ENCODE measurements at places on chromosomes 12 and 14.

DNA sequence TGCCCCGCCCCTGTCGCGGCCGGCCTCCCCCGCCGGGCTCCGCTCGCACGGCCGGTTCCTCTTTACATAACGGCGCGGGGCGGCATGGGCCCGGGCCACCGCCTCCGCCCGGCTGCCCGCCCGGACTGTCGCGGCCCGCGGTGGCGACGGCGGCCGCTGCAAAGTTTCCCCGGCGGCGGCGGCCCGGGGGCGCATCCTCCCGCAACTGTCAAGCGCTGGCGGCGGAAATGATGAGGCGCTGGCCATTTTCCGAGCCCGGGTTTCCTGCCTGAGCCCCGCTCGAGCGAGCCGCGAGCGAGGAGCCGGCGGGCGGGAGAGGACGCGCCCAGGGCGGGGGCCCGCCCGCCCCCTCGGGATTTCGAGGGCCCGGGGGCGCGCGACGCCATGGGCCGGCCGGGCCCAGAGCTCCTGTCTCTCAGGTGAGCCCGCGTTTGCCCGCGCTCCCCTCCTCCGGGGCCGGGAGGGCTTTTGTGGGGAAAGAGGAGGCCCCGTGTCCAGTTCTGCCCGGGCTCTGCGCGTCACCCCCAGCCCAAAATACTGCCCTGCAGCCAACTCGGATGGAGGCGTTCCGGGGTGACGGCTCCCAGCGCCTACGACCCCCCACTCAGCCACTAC is at the start of gene SH2B3:
SH2B3 (plus strand) TSS at position 65 of the 615 bp plus-strand sequence. CDS start 12,223 bp downstream, outside the sequence.
- no peak for DNase-seq

GRCh38 chr12:100860611-100861010 is 66.0 kb downstream of the ANO4 start:
- DNase-seq, result no peak

GRCh38 chr12:122081697-122082221 is 3.2 kb downstream of the MLXIP start:
- DNase-seq, result no peak

GRCh38 chr12:95673576-95673975 is 117.0 kb downstream of the NTN4 start:
- DNase-seq, result no peak

GRCh38 chr12:72095025-72095424 is 156.4 kb downstream of the TPH2 start:
- DNase-seq, result no peak

GRCh38 chr14:95238487-95239298 is 81.0 kb downstream of the CLMN start:
- no peak for DNase-seq

GRCh38 chr14:31990183-31990857 is 86.8 kb upstream of the ARHGAP5 start:
- DNase-seq, result no peak

GRCh38 chr14:70098250-70098809 is 90.4 kb downstream of the SLC8A3 start:
- no peak for DNase-seq

GRCh38 chr12:75444429-75445136 is 36.0 kb upstream of the GLIPR1 start:
- no peak for DNase-seq

DNA sequence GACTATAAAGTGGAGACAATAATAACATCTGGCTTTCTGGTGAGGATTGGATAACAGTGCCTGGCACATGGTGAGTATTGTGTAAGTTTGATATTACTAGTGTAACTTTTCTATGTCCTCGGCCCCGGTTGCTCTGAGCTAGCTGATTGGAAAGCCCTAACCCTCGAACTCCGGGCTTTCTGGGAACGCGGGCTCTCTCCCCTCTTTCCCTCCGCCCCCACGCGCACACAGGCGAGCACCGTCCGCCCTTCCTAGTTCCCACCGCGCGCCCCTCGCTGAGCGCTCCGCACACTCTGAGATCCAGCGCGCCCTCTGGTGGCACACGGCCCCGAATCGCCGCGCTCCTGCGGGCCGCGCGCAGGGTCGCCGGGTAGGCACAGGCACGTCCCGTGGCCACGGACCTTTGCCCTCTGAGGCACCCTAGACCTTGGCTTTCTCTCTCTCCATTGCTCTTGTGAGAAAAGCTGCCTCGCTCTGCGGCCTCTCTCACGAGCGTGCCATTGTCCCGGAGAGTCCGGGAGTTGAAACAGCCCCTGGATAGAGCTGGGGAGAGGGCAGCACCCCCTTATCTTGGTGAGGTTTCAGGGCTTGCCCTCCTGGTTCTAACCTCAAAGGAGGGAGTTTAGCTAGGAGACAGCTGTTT is 23.2 kb upstream of the ESRRB start:
- peak; percentile 24 for DNase-seq

- no peak for DNase-seq
These were observed 64.3 kb upstream of the CDKN3 start for GRCh38 chr14:54332490-54332889.

DNA sequence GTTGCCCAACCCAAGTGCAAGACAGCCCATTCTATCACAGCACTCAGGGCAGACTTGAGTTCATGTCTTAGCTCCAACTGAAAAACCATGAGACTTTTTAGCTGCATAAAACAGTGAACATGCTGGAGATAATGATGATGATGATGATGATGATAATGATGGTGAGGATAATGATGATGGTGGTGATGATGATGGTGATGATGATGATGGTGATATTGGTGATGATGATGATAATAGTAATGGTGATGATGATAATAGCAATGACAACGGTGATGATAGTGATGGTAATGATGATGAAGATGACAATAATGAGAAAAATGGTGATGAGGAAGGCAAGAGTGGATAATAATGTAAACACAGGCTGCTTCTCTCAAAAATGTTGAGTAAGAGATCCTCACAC is 576.2 kb downstream of the BCL11B start:
- no peak for DNase-seq

- DNase-seq, result no peak
These were observed 24.2 kb upstream of the FAM222A start for GRCh38 chr12:109689426-109689825.

DNA sequence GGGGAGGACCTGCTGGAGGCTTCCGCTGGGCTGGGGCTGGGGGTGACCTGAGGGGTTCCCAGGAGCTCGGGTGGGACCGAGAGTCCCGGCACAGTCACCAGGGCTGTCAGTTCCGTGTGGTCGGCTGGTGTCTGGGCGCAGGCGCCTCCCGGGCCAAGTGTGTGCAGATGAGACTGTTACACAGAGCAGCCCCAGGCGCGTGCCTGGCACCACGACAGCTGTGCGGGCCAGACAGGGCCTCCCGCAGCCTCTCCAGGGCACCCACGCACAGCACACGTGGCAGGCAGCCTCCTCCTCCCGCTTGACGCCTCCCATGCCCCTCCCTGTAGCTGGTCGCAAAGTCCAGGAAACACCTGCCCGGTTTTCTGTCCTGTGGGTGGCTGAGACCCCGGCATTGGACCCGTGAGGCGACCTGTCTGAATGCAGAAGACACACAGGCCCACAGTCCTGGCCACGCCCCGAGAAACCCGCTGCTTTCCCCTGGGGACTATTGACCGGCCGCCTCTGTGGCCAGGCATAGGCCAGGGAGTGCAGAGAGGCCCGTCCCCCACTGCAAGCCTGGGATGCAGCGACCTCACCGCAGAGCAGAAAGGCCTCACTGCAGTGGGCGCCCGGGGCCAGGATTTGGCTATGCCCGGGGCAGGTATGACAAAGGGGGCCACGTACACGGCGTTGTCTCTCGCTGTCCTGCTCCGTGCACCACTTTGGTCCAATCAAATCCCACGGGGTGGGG is 12.1 kb upstream of the GALNT9 start:
- DNase-seq, result no peak

GRCh38 chr12:3160081-3160480 is 82.9 kb downstream of the TSPAN9 start:
- peak; percentile 35 for DNase-seq

DNA sequence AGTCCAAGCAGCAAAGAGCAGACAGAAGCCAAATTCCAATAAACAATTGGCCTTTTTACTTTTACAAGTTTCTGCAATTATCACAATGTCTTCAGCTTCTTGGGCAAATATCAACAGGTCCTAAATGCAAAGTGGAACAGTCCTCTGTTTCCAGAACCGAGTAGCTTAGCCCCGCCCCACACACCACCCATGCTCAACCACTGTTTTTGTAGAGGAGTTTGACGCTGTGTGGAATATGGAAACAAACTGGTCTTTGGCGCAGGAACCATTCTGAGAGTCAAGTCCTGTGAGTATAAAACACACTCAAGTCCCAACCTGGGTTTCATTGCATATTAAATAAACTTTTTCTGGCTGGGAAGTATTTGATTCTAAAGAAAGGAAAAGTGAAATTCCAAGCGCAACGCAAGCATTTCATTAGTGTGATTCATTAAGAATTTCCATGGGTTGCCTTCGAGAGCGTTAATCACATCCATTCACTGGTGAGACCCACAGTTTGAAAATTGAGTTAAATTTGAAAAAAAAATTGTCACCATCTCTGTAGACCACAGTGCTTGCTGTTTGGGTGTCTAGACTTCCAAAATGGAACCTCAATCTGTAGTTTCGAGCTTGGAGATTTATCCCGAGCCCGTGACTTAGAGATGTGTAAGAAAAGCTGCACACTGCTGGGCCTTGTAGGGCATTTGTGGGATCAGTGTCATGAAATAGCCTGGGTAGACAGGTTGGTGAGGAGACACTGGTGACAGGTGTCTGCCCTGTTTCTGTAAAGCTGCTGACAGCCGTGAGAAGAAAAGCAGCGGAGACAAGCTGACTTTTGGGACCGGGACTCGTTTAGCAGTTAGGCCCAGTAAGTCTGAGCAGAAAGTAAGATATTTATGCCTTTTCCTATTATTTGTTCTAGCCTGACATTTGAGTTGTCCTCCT is 96.1 kb downstream of the DAD1 start:
- no peak for DNase-seq

DNA sequence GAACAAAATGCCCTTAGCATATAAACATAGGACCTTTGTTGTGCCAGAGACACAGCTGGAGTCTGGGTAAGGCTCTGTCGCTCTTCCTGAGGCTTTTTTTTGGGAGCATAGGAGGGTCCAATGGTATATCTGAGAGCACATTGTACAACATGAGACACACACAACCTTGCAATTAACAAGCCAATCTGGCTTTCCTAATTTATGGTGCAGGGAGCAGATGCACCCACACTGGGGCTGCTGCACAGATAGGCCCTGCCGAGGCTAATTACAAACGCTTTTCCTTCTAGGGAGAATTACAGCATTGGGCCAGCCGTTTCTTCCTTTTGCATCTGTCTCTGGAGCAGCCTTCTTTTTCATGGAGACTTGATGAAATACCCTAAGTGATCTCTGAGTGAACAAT is 75.0 kb upstream of the OVCH1 start:
- DNase-seq, result no peak
